Dermis microvascular lymphatic vessel endothelial cell (primary cell): ENCODE measurements at places on chromosomes 1 and 21. TPM values are rescaled to one million over a fixed set of nuclear protein-coding genes. Genes with fewer than 3 reads are reported as not detected.

The BSND gene
- total RNA-seq: under 0.01 TPM in 1 of 2 replicates, not detected in the other

The SERINC2 gene
- total RNA-seq: 5.9 and 15.0 TPM in 2 replicates

The SPRR5 gene
- not detected in 2 replicates for total RNA-seq

The GFI1 gene
- under 0.01 TPM in 1 of 2 replicates, not detected in the other for total RNA-seq

The CELSR2 gene
- total RNA-seq: 0.51 and 0.89 TPM in 2 replicates

The CHODL gene
- total RNA-seq: 0.13 TPM in 2 replicates

The CHRM3 gene
- total RNA-seq: 0.26 and 1.8 TPM in 2 replicates

The AIRE gene
- not detected in 2 replicates for total RNA-seq

The ANKRD35 gene
- total RNA-seq: under 0.01 TPM in 2 replicates

The KCND3 gene
- 0.13 and 0.38 TPM in 2 replicates for total RNA-seq

The RIPK4 gene
- total RNA-seq: 1.8 and 2.1 TPM in 2 replicates

The NHLH1 gene
- total RNA-seq: under 0.01 TPM in 1 of 2 replicates, not detected in the other

The MTHFR gene
- 30.2 and 53.2 TPM in 2 replicates for total RNA-seq

The SELP gene
- 0.13 and 8.2 TPM in 2 replicates for total RNA-seq

The NCAM2 gene
- total RNA-seq: 0.13 and 0.38 TPM in 2 replicates

The CD164L2 gene
- total RNA-seq: not detected in 2 replicates

The ACTL8 gene
- total RNA-seq: not detected in 2 replicates

The CRYBG2 gene
- 0.25 and 0.51 TPM in 2 replicates for total RNA-seq

The VWA1 gene
- 6.9 and 7.7 TPM in 2 replicates for total RNA-seq
